Prostate gland (tissue), 2 donors: ENCODE measurements at places on chromosomes 4 and X. TPM values are rescaled to one million over a fixed set of nuclear protein-coding genes. Genes with fewer than 3 reads are reported as not detected.

GRCh38 chr4:16483540-16483939 lies 257.3 kb upstream of the TAPT1 start:
- no peaks in the 10 kb centered on the region for H3K36me3 ChIP-seq
- no peaks in the 10 kb centered on the region for H3K4me1 ChIP-seq
- no peak for DNase-seq
- no peak overlapping the region for H3K4me3 ChIP-seq
- no peaks in the 10 kb centered on the region for H3K27me3 ChIP-seq

DNA sequence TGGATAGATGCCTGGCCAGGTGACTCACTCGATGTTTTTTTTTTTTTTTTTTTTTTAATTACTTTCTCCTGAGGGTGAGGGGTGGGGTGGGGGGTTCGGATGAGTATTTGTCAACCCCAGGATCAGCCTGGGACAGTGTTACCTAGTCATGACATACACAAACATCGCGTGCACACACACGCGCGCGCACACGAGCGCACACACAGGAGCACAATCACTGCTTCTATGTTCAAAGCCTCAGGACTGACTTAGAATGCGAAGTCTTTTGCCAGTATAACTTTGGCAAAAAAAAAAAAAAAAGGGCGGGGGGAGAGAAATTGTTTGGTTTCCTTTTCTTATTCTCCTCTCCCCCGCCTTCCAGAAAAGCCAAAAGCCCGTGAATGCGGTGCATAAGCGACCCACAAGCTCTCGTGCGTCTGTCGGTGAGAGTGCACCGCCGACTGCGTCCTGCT lies 115.0 kb upstream of the TEX13C start:
- H3K27me3 ChIP-seq, result no peaks in the 10 kb centered on the region
- H3K4me1 ChIP-seq, result no peaks in the 10 kb centered on the region
- peak overlapping the region; percentile 34 for H3K4me3 ChIP-seq
- H3K36me3 ChIP-seq, result no peaks in the 10 kb centered on the region
- peak overlapping the region; percentile 49 for H3K27ac ChIP-seq
- no peak for DNase-seq

- DNase-seq, result no peak
- H3K27ac ChIP-seq, result no peak overlapping the region
- H3K36me3 ChIP-seq, result no peaks in the 10 kb centered on the region
- H3K4me3 ChIP-seq, result no peak overlapping the region
Measured at GRCh38 chr4:89988268-89988667, 93.6 kb downstream of the MMRN1 start.

DNA sequence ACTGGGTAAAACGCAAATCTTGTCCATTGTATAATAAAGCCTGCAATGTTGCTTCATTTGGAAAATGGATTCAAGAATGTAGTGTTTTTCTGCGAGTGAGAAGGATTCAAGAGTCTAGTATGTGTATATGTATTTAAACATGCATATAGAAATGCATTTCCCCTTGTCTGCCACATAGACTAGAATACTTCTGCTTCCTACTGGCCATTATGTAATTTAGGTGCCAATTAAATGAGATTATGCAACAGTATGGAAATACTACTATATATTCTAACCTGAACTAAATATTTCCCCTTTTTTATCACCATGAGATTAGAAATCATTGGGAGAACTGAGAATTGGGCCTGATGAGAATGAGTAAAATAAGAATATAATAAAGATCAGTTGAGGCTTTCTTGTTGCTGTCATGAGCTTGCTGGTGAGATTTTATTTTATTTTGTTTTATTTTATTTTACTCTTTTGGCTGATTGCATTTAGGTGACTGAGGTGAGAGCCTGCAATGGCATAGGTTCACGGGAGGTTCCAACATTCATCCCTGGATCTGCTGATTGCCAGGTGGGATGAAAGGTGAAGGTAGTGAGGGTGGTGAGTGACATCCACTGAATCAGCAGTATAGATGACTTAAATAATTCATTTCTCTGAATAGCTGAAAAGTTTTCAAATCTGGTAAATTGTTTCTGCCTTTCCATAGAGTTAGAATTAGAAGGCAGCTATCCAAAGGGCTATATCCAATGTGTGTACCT lies 95.6 kb upstream of the SLC4A4 start:
- no peaks in the 10 kb centered on the region for H3K27me3 ChIP-seq
- no peaks in the 10 kb centered on the region for H3K36me3 ChIP-seq
- H3K4me3 ChIP-seq, result no peak overlapping the region
- no peak overlapping the region for H3K27ac ChIP-seq
- H3K4me1 ChIP-seq, result no peaks in the 10 kb centered on the region

DNA sequence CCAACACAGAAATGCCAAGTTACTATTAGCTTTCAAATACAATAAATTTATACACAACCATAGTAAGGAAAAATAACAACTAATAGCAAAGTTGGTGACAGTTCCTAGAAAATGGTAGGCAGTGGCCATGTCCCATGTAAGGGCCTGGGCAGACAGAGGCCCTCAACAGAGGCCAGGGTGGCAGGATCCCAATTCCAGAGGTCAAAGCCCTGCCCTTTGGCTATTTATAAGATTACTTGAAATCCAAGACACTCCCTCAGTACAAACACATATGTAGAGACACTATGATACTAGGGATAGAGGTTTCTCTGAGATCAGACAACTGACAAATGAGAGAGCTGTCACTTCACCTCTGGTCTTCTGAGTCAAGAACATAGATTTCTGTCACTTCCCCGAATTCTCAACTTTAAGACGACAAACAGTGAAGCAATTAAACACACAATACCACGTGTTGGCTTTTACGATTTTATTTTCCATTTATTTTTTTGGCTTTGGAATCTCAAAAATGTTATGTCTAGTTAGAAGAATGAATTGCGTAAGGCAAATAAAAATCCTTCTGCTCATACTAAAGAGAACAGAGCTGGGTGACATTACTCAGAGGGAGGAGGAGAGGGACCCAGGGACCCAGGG lies 16.3 kb upstream of the MAOB start:
- H3K27me3 ChIP-seq, result no peaks in the 10 kb centered on the region
- H3K4me3 ChIP-seq, result no peak overlapping the region
- H3K36me3 ChIP-seq, result no peaks in the 10 kb centered on the region
- no peak overlapping the region for H3K27ac ChIP-seq
- no peak for DNase-seq

DNA sequence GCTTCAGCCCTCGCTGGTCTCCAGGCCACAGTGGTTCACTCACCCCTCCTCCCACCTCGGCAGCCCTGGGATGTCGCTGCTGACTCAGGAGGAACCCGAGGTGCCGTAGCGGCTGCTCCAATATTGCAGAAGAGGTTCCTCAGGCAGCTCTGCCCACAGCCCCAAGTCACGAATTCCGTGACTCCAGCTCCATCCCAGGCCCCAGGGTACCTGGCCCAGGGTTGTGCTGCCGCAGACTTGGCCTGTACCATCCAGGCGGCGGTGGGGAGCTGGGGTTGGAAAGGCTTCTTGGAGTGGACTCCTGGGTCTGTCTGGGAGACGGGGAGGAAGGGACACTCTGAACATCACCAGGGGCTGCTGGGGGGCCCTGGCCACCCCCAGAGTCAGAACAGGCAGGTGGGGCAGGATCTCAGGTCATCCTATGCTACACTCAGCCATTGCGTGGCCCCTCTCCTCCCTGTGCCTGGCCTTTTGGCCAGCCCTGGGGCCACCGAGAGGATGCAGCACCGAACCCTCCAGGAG lies 728 bp upstream of the HGFAC start:
- DNase-seq, result no peak
- no peak overlapping the region for H3K27ac ChIP-seq
- no peaks in the 10 kb centered on the region for H3K36me3 ChIP-seq
- H3K4me1 ChIP-seq, result no peaks in the 10 kb centered on the region
- no peaks in the 10 kb centered on the region for H3K27me3 ChIP-seq

DNA sequence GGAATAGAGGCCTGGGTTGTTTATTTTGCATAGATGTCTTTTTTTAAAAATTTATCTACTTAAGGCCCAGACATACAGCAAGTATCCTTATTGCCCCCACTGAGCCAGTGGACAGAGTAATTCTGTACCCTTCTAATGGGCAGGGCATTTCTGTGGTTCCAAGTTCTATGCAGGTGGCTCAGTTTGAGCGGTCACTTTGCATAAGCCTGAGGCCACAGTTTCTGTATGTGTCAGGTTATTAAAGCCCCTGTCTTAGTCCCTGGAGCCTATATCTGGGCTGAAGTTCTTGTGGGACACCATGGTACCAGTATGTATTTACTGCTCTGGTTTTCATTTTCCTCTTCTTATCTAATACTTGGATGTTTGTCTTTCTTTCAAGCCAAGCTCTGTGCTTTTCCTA lies 168.8 kb downstream of the MID1IP1 start:
- H3K4me1 ChIP-seq, result no peaks in the 10 kb centered on the region
- H3K27me3 ChIP-seq, result no peaks in the 10 kb centered on the region
- H3K4me3 ChIP-seq, result no peak overlapping the region
- H3K27ac ChIP-seq, result no peak overlapping the region
- no peak for DNase-seq
- no peaks in the 10 kb centered on the region for H3K36me3 ChIP-seq

DNA sequence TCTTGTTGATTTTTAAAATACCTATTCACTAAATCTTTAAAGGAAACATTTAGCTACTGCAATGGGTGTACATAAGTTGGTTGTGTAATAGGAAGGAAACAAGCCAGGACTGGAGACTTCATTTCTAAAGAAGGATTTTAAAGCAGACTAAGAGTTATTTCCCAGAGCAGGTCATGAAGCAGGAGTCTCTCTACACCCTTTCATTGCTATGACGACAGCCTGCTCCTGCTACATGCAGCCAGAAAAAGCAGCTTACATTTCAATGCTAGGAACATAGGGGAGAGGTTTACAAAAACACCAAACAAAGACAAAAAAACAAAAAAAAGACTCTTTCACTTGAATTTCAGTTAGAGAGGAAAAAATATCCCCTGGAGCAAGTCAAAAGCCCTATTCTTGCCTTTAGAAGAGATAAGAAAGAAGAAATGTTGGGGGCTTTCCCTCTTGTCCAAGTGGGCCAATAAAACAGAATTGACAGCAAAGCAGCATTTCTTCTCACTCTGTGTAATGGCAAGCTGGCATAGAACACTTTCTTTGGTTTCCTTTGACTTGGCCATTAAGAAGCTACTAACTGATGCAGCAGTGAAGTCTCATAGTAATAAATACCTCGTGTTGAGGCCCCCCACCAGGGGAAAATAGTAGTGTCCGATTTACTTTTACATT lies 3.4 kb downstream of the SPARCL1 start:
- H3K27me3 ChIP-seq, result no peaks in the 10 kb centered on the region
- peak; percentile 48 for DNase-seq
- no peaks in the 10 kb centered on the region for H3K36me3 ChIP-seq

DNA sequence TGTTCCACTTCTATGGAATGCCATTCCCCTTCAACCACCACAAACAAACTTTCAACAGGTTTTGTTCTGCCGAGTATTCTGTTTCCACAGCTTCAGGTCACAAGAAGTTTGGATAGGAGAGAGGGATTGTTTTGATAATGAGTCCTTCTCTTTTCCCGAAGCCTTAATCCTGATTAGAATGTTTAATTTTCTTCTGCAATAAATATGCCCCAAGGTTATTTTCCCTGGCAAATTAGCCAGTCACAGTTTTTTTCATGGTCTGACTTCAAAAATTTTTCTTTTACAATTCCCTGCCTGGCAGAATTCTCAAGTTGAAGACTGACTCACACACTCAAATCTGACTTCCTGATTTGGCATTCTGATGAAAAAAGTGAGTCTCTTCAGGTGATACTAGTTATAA lies 33.1 kb upstream of the EDNRA start:
- no peaks in the 10 kb centered on the region for H3K27me3 ChIP-seq
- H3K27ac ChIP-seq, result no peak overlapping the region
- no peaks in the 10 kb centered on the region for H3K4me1 ChIP-seq
- no peak overlapping the region for H3K4me3 ChIP-seq

DNA sequence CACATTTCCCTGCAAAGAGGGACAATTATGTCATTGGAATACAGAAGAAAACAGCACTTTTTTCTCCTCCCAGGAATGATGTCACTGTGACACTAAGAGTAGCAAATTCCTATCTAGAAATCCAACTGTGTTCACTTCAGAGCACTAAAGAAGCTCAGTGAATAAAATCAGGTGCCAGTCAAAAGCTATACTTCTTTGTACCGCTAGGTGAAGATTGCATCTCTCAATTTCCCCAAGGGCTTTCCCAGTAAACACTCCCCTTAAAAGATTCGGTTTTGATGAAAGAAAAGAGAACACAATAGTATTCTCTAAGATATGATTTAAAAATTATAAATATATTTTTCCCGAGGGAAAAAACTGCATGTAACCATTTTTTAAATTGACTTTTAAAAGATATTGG lies 104.7 kb upstream of the MID1 start:
- H3K4me3 ChIP-seq, result no peak overlapping the region
- H3K27ac ChIP-seq, result no peak overlapping the region

- no peak overlapping the region for H3K27ac ChIP-seq
- no peaks in the 10 kb centered on the region for H3K4me1 ChIP-seq
- no peak for DNase-seq
Measured at GRCh38 chrX:29590921-29591320, 624.4 kb upstream of the MAGEB2 start.

DNA sequence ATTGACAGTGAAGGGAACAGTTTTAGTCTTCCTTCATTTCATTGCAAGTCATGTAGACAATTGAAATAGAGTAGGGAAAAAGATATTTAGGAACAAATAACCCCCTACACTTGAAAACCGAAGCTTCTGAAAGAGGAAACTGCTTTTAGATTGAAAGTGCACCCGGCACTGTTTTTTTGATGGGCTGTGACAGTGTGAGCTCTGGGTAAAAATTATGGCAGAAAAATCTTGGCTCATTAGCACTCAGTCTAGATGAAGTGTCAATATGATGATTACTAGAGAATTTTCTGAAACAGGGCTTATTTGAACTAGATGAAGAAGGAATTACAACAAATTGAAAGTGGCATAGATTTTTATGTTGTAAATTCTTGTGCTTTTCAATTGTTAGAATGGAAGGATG lies 1132.4 kb downstream of the RAPGEF2 start:
- DNase-seq, result no peak
- no peaks in the 10 kb centered on the region for H3K4me1 ChIP-seq
- H3K4me3 ChIP-seq, result no peak overlapping the region
- H3K27me3 ChIP-seq, result no peaks in the 10 kb centered on the region
- H3K36me3 ChIP-seq, result no peaks in the 10 kb centered on the region
- no peak overlapping the region for H3K27ac ChIP-seq

GRCh38 chrX:129632443-129632842 lies 22.3 kb downstream of the APLN start:
- no peaks in the 10 kb centered on the region for H3K36me3 ChIP-seq
- no peaks in the 10 kb centered on the region for H3K27me3 ChIP-seq
- no peak overlapping the region for H3K4me3 ChIP-seq
- no peak overlapping the region for H3K27ac ChIP-seq
- DNase-seq, result no peak

DNA sequence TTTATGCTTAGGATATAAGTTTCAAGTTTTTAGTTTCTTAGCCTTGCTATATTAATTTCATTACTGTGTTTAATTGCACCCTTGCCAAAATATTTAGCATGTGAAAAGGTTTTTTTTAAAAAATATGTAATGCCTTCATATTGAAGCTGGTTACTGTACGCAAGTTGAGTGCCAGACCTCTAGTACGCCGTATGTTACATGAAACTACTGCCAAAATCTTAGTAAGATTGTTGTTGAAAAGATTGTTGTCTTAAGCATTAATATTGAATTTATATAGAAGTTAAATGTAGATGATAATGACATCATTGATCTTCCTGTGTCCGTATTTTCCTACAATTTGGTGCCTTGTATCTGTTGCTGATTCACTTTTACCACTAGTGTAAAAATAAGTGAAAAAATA lies 37.1 kb downstream of the FAM133A start:
- no peaks in the 10 kb centered on the region for H3K4me1 ChIP-seq
- no peak overlapping the region for H3K27ac ChIP-seq
- DNase-seq, result no peak
- H3K27me3 ChIP-seq, result no peaks in the 10 kb centered on the region
- H3K36me3 ChIP-seq, result no peaks in the 10 kb centered on the region
- H3K4me3 ChIP-seq, result no peak overlapping the region

Gene SCD5
- 24.0 TPM for total RNA-seq

Gene TLL1
- 4.1 TPM for total RNA-seq

Gene KLHL4
- 0.23 TPM for total RNA-seq

Gene AKAP14
- not detected for total RNA-seq

Gene SMR3B
- not detected for total RNA-seq

Gene STK32B
- 0.09 TPM for total RNA-seq
